ENCODE measurements at places on chromosomes 7 and 10. TPM values are rescaled to one million over a fixed set of nuclear protein-coding genes. Genes with fewer than 3 reads are reported as not detected.

METTL2B gene
- total RNA-seq, result 25.1 TPM

GRCh38 chr10:129958148-129958628 lies 5.9 kb downstream of the EBF3 start:
- no peak for DNase-seq

SPDYE16 gene
- 0.98 TPM for total RNA-seq

FGFR2 gene
- total RNA-seq, result 16.5 TPM

BCAP29 gene
- total RNA-seq, result 48.9 TPM

DNA sequence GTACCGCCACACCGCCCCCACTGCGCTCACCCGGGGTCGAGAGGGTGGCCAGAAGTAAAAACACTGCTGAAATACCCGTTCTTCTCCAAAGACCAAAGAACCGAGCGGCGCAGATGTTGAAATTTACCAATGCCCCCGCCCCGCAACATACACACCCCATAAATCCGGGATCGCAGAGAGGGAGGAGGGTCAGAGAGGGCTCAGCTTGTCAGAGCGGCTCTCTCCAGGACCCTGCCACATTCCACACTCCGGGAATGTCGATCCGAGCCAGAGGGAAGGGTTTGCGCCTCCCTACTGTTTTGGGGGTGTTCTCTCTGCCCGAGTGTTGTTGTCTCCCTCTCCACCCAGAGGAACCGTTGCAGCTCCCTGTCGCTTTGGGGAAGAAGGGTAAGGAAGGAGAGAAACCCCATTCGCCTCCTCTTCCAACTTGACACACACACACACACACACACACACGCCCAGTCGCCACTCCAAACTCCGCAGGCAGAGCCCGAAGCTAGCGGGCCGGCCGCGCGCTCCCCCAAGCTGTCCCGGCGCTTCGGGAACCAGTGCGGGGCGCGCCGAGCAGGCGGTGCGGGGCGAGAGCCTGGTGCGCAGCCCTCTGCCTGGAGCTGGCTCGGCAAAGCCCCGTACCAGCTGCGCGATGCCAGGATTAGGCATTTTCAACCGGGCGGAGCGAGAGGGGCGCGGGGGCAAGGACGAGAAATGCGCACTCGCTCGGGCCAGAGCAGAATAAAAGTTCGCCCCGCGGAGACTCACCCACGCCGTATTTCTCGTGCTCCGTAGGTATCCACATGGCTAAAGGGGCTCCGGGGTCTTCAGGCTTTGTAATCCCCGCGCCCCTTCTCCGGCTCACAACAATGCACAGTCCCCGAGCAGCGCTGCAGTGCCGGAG lies 609 bp downstream of the DOCK4 start:
- DNase-seq, result peak; percentile 60

ZKSCAN1 gene
- 32.4 TPM for total RNA-seq

CALML5 gene
- not detected for total RNA-seq

RRP12 gene
- total RNA-seq, result 14.7 TPM

GRCh38 chr7:120997882-120998474 lies 9.5 kb downstream of the CPED1 start:
- DNase-seq, result no peak

DNA sequence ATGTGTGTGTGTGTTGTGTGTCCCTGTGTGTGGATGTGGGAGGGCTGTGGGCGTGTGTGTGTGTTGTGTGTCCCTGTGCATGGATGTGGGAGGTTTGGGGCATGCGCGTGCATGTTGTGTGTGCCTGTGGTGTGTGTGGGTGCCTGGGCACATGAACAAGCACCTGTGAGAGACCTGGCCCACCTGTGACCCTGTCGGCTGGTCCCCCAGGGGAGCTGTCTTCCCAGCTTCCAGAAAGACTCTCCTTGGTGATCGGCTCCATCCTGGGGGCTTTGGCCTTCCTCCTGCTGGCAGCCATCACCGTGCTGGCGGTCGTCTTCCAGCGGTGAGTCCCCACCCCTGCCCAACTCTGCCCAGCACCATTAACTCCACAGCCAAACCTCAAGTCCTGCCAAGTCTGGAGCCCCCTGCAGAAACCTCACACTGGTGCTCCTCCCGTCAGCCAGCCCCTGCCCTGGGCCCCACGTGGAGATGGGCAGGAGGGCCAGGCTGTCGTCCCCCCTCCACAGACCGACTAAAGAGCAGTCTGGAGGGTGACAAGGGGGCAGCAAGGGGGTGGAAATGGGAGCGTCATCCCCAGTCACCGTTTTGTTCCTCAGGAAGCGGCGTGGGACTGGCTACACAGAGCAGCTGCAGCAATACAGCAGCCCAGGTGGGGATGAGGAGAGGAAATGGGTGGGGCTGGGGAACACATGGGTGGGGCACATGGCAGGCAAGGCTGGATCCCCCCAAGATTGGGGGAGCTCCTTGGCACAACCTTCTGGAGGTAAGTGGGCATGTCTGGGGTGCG lies 12.7 kb downstream of the EPHB6 start:
- no peak for DNase-seq

- DNase-seq, result no peak
Observed at GRCh38 chr7:54705436-54705835, 53.6 kb downstream of the SEC61G start.

TMEM176B gene
- 33.9 TPM for total RNA-seq

- peak; percentile 18 for DNase-seq
Observed at GRCh38 chr7:44769776-44770294, 21.2 kb downstream of the ZMIZ2 start.

LLCFC1 gene
- not detected for total RNA-seq

DNA sequence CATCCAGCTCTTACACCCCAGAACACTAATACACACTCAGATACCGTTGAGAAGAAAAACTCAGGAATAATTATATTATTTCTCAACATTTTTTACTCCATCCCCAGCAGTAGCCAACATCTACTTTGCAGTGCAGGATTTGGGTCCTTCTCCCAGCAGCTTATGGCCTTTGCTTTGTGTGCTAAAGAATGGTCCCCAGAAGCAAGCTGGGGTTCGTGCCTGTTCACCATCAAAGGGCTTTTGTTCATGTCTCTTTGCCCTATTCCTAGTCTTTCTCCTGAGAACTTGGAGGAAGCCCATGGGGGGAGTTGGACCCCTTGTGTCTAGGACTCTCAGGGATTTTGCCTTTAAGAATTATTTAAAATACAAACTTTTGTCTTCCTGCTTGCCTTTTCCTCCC lies 100.4 kb downstream of the ZNF277 start:
- no peak for DNase-seq

CCDC172 gene
- total RNA-seq, result not detected

DNA sequence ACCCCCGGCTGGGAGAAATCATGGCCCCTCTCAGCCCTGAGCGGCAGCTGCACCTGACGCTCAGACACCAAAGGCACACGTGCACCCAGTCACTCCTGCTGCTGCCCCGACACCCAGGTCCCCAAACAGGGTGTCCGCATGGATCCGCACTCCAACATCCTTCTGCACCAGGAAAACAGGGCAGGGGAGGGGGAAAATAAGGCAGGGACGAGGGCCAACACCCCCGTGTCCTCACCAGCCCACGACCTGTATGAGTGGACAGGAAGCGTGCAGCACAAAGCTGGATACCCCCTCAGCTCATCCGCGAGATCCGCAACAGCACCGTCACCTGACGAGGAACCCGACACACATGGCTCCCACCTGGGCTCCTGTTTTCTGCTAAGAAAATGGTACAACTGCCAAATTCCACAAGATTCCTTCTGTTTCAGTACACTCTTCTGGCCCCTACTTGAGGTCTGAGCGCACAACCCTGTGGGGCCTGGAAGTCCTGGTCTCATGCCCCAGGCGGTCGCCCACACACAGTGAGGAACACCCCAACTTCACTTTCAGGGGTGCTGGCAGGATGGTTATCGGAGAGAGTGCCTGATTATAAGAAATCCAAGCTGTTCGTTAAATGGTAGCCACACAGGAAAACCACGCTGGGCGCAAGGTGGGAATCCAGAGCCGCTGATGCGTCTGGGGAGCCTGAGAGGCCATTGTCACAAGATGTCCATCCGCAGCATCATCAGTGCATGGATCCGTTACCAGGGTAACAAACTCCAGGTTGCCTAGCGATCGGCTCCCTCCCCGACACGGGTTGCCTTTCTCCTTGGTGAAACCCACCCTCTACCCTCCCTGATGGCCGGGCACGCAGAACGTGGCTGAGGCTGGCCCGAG lies 63.6 kb downstream of the ZRANB1 start:
- no peak for DNase-seq

DNA sequence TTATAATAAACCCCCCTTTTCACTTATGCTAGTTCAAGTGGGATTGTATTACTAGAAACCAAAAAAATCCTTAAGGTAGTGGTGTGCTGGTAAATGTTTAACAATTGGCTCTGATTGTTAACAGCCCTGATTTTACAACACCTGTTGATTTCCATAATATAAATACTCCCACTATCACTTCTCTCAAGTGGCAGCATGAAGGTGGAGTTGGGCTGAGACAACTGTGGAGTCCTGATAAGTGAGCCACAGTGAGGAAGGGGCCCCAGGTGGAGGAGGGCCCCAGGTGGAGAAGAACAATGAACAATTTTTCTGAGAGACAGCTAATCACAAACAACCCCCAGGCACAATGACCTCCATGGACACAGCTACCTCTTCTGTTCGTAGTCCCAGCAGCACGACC lies 26.4 kb downstream of the SSMEM1 start:
- no peak for DNase-seq

DNA sequence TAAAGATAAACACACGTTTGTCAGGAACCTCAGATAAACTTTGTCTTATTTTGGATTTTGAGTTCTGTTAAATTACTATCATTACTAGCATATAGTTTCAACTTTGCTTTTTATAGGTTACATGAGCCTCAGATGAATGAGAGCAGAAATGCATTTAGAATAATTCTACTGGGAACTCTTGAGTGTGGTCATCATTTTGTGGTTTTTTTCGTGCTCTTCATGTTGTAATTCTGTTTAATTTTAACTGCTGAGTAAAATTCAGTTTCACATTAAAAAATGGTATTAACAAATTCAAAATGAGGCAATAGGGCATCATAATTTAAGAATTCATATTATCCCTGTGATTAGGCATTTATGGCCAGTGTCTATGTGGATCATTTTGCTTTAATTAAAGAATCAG lies 72.9 kb downstream of the GNAI1 start:
- no peak for DNase-seq

IDI1 gene
- total RNA-seq, result 35.4 TPM

- no peak for DNase-seq
Observed at GRCh38 chr10:131657318-131657984, 243.4 kb upstream of the PPP2R2D start.

- DNase-seq, result no peak
Observed at GRCh38 chr7:81393018-81393417, 376.8 kb downstream of the HGF start.

DNA sequence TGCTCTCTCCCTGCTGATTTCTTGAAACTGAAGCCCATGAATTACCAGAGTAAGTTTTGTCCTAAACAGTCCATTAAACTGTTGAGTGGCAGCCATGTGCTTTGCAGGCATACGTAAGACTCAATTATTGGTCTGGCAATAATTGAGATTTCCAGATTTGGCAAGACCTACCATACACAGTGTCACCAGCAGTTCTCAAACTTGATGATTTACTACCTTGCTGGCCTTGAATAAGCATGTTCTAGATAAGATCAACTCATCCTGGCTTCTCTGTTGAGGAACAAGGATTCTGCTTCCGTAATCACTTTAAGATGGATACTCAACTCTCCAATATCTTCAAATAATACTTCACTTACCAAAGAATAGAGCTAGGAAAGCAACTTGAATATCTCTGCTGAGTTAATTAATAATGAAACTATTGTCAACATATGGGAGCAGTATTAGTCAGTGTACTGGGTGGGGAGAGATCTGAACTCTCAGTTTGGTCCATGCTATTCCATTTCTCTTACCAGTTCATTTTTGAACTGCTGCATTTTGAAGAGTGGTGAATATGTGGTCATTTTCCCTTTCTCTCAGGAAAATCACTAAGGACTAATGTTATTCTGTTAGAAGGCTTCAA lies 181.4 kb downstream of the IPMK start:
- DNase-seq, result no peak

DNA sequence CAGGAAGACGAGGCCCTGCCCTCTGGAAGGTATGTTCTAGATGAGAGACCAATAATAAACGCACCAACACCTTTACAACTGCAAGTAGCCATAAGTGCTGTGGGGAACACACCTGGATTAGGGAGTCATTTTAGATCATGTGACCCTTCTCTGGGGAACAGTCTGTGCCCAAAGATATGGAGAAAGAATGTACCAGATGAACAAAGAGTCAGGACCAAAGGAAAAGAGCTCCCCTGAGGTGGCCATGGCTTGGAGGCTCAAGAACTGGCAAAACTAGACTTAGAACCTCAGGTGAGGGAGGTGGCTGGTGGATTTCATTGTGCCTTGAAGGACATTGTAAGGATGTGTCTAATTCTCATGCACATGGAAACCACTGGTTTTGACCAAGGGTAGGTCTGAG lies 10.3 kb upstream of the EN2 start:
- DNase-seq, result no peak

DNA sequence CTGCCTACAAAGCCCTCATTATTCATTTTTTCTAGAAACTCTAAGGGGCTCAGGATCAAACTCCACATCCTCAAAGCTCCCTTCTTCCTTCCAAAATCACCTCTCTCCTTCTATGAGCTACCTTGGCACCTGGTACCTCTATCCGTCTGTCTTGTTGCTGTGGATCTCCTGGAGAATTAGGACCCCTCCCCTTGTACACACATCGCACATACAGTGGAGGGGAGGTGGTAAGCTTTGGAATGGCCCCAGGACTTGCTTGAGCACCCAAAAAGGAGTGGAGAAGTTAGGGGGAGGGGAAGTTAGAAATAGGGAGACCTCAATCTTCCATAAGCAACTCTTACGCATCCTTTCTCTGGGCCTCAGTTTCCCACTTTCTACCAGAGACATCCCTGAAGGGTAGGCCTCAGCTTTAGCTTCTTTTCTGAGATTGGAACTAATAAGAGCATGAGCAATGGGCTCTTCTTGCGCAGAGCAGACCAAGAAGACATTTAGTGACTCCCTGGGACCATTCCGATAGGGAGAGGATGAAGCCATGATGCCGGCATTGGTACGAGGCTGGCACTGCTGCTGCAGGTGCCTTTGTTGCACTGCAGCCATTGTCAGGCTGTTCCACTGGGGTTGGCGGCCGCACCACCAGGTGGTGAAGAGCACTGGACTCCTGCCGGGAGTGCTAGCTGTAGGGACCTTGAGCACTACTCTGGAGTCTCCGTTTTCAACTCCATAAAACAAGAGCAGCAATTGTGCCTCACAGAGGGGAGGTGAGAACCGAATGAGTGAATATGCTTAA lies 4.5 kb downstream of the CYP26C1 start:
- no peak for DNase-seq

ELOVL3 gene
- not detected for total RNA-seq

DNA sequence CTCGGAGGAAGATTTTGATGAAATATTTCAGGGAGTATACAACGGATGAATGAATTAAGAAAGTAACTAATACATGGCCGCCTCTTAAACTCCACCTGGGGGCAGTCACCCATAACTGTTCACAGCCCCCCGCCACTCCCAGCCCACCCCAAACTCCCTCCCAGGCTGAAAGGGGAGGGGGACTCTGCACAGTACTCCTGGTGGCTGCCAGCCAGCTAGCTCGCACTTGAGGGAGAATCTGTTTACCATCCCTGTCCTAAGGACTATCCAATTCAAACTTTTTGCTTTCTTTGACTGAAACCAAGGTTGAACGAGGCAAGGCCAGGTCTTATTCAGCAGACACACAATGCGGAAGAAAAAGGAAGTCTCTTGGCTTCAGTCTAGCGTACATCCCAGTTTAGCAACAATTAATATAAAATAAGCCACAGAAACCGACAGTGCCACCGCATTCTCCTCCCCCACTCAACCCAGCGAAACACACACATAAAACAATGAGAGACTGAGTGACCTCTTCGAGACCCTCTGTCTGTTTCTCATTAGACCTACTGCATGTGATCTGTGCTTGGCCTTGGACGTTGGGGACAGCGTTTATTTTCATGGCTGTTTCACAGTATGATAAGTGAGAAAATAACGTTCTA lies 219.5 kb downstream of the GLI3 start:
- no peak for DNase-seq

GRCh38 chr7:10655031-10655430 lies 318.6 kb upstream of the PHF14 start:
- no peak for DNase-seq

Measured in tibial nerve (tissue), 4 donors.